ENCODE measurements at places on chromosomes 7 and 10. TPM values are rescaled to one million over a fixed set of nuclear protein-coding genes. Genes with fewer than 3 reads are reported as not detected.

DNA sequence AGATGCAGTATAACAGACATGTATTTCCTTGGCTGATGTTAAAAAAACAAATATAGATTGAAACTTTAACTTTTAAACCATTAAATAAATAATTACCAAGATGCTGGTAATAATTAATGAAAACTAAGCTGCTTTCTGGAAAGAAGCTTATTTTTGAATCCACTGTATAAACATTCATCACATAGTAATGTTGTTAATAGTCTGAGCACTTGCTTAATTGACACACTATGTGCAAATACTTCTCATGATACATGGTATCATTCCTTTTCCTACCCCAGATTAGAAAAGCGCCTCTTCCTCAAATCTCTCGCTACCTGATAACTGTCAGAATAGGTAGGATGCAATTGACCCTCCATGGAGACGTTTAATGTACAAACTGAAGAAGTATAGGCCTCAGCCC is 15.0 kb upstream of the COL28A1 start:
- ATAC-seq = no peak

- peak; percentile 64 for ATAC-seq
Observed at GRCh38 chr7:100563809-100564400, 9.8 kb downstream of the SAP25 start.

DNA sequence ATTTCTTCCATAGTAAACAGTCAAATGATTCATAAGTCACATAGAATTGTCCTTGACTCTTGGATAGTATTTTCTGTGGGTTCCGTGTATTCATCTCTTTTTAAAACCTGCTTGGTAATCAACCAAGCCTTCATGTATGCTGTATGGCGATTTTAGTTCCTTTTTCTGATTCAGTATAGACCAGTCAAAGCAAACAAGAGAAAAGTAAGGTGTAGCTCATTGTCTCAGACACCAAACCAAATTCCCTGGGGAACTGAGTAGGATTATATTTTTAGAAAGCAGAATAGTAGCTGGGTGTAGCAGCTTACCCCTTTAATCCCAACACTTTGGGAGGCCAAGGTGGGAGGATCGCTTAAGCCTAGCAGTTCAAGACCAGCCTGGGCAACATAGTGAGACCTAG is 240.5 kb downstream of the BBS9 start:
- no peak for ATAC-seq

GRCh38 chr10:11276449-11276990 is 258.8 kb downstream of the CELF2 start:
- no peak for ATAC-seq

- no peak for ATAC-seq
Observed at GRCh38 chr7:151552352-151553028, 32.8 kb upstream of the RHEB start.

GRCh38 chr10:5291501-5292195 is 73.1 kb upstream of the UCN3 start:
- ATAC-seq = peak; percentile 79

DNA sequence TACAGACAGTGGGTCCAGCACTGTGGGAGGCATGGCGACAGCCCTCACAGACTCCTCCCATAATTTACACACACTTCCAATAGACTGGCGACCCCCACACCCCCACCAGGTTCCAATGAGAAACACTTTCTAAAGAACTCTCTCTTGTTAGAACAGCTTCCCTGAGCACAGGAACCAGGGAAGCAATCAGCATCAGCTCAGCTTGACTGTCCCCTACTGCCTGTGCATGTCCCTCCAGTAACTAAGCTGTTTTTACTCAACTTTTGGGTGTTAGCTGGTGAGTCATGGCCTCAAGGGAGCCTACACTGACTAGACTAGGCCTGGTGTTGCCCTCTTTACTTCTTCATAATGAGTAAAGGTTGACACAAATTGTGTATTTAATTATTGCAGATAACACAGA is 32.6 kb upstream of the HERPUD2 start:
- ATAC-seq = peak; percentile 60

GRCh38 chr10:122658356-122659049 is 41.1 kb downstream of the C10orf120 start:
- no peak for ATAC-seq

DNA sequence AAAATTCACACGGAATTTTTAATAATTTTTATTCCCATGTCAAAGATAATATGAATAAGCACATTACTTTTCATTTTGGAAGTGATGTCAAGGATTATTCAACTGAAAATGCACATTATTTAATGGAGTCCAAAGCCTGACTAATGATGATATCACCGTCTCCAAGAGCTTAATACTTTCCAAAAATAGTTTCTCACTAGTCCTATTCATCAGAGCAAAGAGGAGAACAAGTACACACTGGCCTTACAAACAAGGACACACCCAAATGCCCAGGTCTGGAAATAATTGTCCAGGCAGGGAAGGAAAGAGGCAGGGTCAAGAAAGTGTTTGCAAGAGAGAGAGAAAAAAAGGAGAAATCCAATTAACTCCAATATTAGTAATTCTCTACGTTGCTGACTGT is 216.8 kb upstream of the CCDC6 start:
- no peak for ATAC-seq

GRCh38 chr10:78543749-78544362 is 510.2 kb downstream of the RPS24 start:
- peak; percentile 54 for ATAC-seq

GRCh38 chr7:17408245-17408903 is 109.9 kb downstream of the AHR start:
- peak; percentile 48 for ATAC-seq

GRCh38 chr10:97737770-97738265 is 890 bp downstream of the ZFYVE27 start:
- ATAC-seq = peak; percentile 50

- no peak for ATAC-seq
Observed at GRCh38 chr7:95213809-95214492, 110.4 kb downstream of the PON1 start.

- ATAC-seq = no peak
Observed at GRCh38 chr7:101628522-101628921, 574 bp downstream of the MYL10 start.

DNA sequence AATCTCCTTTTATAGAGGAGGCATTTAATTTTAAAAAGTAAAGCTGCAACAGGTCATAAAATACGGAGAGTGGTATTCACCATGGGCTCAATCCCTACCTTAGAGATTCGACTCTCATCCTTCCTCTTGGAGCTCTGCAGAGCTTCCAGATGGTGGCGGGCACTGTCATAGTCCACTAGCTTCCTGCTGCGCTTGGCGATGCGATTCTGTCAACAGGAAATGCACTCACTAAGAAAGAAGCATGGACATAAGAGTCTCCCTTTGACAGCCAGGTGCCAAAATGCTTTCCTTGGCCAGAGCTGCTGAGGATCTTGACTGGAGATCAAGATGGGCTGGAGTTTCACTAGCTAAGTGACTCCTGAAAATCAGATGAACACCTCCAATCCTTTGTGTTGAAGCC is 154.4 kb downstream of the AMPH start:
- ATAC-seq = no peak

ADAM8 gene
- total RNA-seq = 83.7 TPM

CH25H gene
- total RNA-seq = not detected

UTF1 gene
- not detected for total RNA-seq

FAM25C gene
- not detected for total RNA-seq

TAS2R3 gene
- total RNA-seq = 3.8 TPM

LEP gene
- not detected for total RNA-seq

LRIT1 gene
- not detected for total RNA-seq

ADCYAP1R1 gene
- total RNA-seq = not detected

TRPV6 gene
- total RNA-seq = not detected
